ENCODE measurements at places on chromosomes 3 and 15. TPM values are rescaled to one million over a fixed set of nuclear protein-coding genes. Genes with fewer than 3 reads are reported as not detected.

GRCh38 chr15:74328331-74329056 is 39.0 kb downstream of the CYP11A1 start:
- H3K27ac ChIP-seq: no peak overlapping the region
- H3K4me1 ChIP-seq: peaks cover 16% of the 10 kb centered on the region
- no peak overlapping the region for H3K4me3 ChIP-seq
- no peaks in the 10 kb centered on the region for H3K36me3 ChIP-seq
- H3K27me3 ChIP-seq: no peaks in the 10 kb centered on the region

GRCh38 chr15:47814620-47815019 is 97.3 kb downstream of the SEMA6D start:
- H3K27me3 ChIP-seq: no peaks in the 10 kb centered on the region
- H3K27ac ChIP-seq: no peak overlapping the region
- no peak for DNase-seq
- H3K4me1 ChIP-seq: no peaks in the 10 kb centered on the region
- H3K4me3 ChIP-seq: no peak overlapping the region
- H3K36me3 ChIP-seq: no peaks in the 10 kb centered on the region

GRCh38 chr3:157103280-157103679 is 56.7 kb downstream of the CCNL1 start:
- no peak overlapping the region for H3K4me3 ChIP-seq
- no peak for DNase-seq
- H3K4me1 ChIP-seq: no peaks in the 10 kb centered on the region
- peak overlapping the region; percentile 54 for H3K27ac ChIP-seq
- no peaks in the 10 kb centered on the region for H3K36me3 ChIP-seq

- H3K4me1 ChIP-seq: no peaks in the 10 kb centered on the region
- DNase-seq: no peak
- H3K4me3 ChIP-seq: no peak overlapping the region
These were observed 33.9 kb upstream of the TBC1D23 start for GRCh38 chr3:100226712-100227429.

DNA sequence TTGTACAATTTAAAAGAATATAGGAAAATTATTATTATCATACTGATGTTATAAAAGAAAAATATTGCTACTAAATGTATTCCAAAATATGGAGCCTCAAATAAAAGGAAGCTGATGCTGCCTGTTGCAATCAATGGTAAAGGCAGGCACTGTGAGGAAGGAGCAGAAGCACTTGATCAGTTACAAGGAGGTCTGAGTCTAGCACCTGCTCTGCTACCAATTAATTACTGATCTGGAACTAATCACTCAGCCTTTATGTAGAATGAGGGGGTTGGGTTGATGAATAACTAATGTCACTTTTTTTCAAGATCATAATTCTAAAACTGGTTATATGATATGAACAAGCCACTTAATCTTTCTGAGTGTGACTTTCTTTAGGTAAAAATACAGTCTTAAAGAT is 5.5 kb downstream of the ADGRG7 start:
- no peak overlapping the region for H3K4me3 ChIP-seq
- no peak overlapping the region for H3K27ac ChIP-seq
- no peaks in the 10 kb centered on the region for H3K4me1 ChIP-seq
- H3K27me3 ChIP-seq: no peaks in the 10 kb centered on the region
- no peak for DNase-seq

GRCh38 chr15:100330221-100330620 is 11.6 kb downstream of the ADAMTS17 start:
- H3K4me3 ChIP-seq: no peak overlapping the region
- H3K27ac ChIP-seq: peak overlapping the region; percentile 14
- peaks cover 18% of the 10 kb centered on the region for H3K4me1 ChIP-seq
- H3K36me3 ChIP-seq: no peaks in the 10 kb centered on the region

POTEB2 gene
- total RNA-seq: not detected

- no peak overlapping the region for H3K27ac ChIP-seq
- DNase-seq: no peak
- H3K27me3 ChIP-seq: no peaks in the 10 kb centered on the region
- no peaks in the 10 kb centered on the region for H3K36me3 ChIP-seq
- H3K4me3 ChIP-seq: no peak overlapping the region
These were observed 50.0 kb upstream of the ADPGK start for GRCh38 chr15:72833561-72833960.

DNA sequence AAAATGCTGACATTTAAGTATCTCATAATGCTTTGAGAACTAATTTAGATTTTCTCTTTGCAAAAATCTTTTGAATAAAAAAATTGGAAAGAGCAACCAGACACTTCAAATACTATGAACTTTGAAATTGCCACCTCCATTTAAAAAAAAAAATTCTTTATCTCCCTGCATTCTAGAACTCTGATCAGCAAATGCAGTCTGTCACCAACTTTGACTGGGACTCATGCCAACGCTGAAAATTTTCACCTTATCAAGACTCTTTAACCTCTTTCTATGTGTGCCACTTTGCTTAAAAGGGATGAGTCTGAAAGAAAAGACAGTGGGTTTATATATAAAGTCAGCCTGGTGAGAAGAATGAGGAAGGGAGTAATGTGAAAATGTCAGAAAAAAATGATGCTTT is 191.2 kb upstream of the ARPP21 start:
- H3K27me3 ChIP-seq: no peaks in the 10 kb centered on the region
- no peak overlapping the region for H3K4me3 ChIP-seq
- DNase-seq: no peak

DNA sequence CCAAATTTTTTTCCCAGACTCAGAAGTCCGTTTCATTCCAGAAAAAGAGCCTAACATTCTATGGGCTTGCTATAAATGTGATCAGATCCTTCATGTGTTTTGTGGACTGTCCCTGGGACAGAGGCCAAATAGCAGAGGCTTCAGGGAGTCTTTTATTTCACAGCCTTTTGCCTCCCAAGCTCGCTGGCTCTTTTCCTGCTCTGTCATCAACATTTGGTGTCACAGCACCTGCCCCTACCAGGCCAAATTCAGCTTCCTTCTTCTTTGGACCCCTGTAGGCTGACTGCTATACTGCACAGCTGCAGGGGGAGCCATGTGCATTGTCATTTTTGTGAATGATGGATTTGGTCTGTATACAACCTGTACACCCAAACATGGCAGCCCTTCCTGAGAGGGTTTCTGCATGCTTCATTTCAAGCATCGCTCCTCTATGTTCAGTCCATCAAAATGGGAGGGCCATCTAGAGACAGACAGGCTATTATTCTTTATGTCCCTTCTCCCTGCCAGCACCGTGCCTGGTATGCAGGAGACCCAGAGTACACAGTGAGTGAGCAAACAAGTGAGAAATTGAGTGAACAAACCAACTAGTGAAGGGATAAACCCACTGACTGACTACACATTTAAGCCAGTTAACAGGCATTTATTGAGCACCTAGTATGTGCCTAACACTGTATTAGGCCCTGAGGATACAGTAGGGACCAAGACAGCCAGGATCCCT is 17.9 kb upstream of the RPP14 start:
- peaks cover 91% of the 10 kb centered on the region for H3K36me3 ChIP-seq
- H3K27ac ChIP-seq: no peak overlapping the region
- no peak for DNase-seq
- H3K4me1 ChIP-seq: no peaks in the 10 kb centered on the region
- H3K4me3 ChIP-seq: no peak overlapping the region
- H3K27me3 ChIP-seq: no peaks in the 10 kb centered on the region

DNA sequence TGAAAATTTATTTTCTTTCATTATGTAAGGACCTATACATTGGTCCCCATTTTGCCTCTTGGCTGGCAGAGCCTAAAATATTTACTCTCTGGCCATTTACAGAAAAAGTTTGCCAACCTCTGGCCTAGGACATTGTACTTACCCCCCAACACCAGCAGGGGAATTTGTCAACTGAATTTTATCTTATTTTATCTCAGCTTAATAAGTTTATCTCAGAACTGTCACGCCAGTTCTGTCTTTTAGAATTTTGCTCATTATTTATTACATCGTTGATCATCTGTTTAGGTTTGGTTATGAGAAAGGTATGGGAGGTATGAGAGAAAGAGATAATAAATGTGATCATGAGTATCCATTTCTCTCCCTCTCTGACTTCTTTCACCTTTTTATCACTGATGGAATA is 38.3 kb downstream of the CHD2 start:
- H3K4me3 ChIP-seq: no peak overlapping the region
- no peaks in the 10 kb centered on the region for H3K27me3 ChIP-seq
- H3K4me1 ChIP-seq: no peaks in the 10 kb centered on the region
- no peak for DNase-seq
- H3K36me3 ChIP-seq: peaks cover 70% of the 10 kb centered on the region

DNA sequence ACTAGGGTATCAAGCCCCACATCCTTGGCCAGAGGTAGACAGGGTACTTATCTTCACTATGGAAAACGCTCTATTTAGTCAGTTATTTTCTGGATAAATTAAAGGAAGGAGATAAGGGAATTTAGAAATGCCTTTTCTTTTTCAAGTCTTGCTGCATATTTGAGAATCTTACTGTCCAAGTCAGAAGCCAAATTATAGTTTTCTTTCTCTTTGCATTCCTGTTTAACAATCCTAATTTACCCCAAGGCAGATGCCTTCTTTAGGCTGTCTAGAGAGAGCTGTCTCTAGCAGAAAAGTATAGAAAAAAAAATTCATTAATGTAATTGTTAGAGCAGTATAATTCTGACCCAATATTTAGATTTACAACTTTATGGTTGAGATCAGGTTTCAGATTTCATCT is 64.4 kb upstream of the TBC1D5 start:
- no peak overlapping the region for H3K4me3 ChIP-seq
- H3K36me3 ChIP-seq: no peaks in the 10 kb centered on the region
- H3K4me1 ChIP-seq: no peaks in the 10 kb centered on the region
- H3K27ac ChIP-seq: no peak overlapping the region
- DNase-seq: no peak

DNA sequence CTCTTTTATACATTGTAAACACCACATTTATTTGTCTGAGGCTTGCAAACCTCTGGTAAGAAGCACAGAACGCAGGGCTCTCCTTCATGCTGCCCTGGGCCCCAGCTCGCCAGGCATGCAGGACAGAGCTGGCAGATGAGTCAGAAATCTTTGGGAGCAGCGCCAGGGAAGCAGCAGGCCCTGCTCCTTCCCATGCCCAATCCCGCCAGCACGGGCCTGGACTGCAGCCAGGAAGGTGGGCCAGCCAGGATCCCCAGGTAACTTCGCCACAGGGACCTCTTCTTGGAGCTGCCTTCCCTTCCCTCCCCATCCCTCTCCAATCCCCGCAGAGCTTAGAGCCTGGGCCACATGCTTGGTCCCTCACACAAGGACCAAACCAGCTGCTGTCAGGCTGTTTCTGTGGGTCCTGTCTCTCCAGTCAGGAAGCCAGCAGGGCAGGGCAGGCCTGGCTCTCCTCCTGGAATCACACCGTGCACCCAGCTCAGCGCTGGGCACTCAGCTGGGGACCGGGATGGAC is 8.8 kb downstream of the STOML1 start:
- no peaks in the 10 kb centered on the region for H3K27me3 ChIP-seq
- H3K36me3 ChIP-seq: no peaks in the 10 kb centered on the region
- H3K27ac ChIP-seq: peak overlapping the region; percentile 60
- DNase-seq: no peak

- peaks cover 100% of the 10 kb centered on the region for H3K27me3 ChIP-seq
- peaks cover 88% of the 10 kb centered on the region for H3K4me1 ChIP-seq
- no peaks in the 10 kb centered on the region for H3K36me3 ChIP-seq
- H3K4me3 ChIP-seq: peak overlapping the region; percentile 36
- peak; percentile 83 for DNase-seq
These were observed 3.7 kb downstream of the ISL2 start for GRCh38 chr15:76340198-76340802.

DNA sequence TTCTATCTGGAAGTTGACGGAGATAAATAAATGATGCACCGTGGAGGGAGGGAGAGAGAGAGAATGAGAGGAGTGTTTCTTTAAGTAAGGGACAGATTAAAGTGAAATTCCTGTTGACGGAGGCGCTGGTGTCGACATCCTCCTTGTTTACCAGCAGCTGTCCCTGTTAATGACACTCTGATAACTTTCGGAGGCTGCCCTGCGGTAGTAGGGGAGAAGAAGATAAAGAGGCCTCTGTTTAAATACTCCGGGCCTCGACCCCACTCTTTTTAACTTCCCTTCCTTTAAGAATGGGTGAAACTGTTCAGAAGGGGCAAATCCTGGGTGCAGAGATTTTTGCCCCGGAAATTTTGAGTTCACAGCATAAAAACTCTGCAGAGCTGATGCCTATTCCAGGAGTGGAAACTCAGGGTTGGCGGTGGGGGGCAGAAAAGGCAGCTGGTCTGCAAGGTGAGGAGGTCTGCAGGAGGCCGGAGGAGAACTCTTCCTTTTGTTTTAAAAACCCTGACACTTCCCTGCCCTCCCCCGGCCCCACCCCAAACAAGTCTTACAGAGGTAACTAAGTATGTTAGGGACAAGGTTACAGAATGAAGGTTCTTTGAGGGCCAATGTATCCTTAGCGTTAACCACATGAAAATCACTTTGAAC is 276.6 kb upstream of the NR2F2 start:
- no peak for DNase-seq
- peaks cover 24% of the 10 kb centered on the region for H3K27me3 ChIP-seq
- no peak overlapping the region for H3K4me3 ChIP-seq
- no peaks in the 10 kb centered on the region for H3K36me3 ChIP-seq

ADAMTS9 gene
- total RNA-seq: 33.1 TPM

DNA sequence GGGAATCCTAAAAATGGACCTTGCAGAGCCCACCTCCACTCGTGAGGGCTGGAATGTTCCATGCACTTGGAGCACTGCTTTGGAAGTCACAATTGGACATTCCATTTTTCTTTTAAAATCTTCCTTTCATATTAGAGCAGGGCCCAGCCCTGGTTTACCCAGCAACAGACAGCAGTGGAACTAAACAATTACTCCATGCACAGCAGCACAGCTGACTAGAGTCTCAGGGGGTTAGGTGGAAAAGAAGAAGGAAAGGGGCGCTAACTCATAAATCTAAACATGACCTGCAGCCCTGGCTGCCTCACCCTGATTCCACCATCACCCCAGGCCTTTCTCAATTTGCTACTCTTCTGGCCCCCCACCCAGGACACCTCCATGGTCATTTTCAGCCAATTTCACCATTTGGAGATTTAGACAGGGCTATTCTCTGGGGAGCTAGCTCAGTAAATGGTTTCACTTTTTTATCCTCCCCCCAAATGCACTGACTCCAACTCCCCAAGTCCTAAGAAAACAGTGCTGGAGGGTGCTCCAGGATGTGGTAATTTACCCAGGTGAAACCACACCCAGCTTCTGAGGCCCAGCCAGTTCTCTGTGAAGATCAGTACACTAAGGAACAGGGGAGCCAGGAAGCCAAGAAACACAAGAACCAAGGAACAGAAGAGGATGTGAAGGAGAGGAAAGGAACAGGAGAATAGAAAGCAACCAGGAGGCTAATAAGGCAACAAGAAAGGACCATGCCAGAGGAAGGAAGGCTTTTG is 1.6 kb upstream of the LRRC31 start:
- H3K27me3 ChIP-seq: no peaks in the 10 kb centered on the region
- H3K27ac ChIP-seq: no peak overlapping the region
- H3K4me3 ChIP-seq: no peak overlapping the region
- no peak for DNase-seq

GOLGA6A gene
- not detected for total RNA-seq

NEK11 gene
- total RNA-seq: 4.9 TPM

Measured in spleen (tissue), 13 donors.